ENCODE measurements at places on chromosomes 2 and 18.

- DNase-seq: no peak
These were observed 176.6 kb downstream of the METTL4 start for GRCh38 chr18:2394684-2395083.

GRCh38 chr18:1665079-1665478 is 760.4 kb downstream of the ADCYAP1 start:
- DNase-seq: no peak

DNA sequence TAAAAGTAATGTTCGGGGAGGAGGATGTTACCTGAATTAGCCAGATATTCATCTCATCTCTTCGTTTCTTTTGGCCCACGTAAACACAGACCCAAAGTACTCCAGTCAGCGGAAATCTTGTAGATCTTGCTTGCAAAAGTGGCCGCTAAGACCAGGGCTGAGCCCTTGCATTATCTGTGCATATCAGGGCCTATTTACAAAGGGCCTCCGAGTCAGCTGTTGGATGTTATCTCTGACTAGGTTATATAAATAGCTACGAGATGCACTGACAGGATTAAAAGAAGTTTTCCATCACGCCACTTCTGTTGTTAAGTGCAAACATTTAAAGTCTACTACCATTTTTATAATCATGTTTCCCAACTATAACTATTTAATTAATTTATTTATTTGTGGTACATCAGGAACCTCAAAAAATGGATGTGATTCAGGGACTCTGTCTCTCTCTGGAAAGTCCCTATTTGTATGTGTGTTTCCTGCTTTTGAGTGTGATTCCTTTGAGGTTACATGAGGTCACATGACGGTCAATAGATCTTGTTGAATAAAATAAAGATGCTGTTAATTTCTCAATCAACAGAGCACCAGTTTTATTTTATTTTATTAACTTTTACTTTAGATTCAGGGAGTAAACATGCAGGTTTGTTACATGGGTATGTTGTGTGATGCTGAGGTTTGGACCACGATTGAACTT is 46.8 kb upstream of the MBOAT2 start:
- DNase-seq: no peak

DNA sequence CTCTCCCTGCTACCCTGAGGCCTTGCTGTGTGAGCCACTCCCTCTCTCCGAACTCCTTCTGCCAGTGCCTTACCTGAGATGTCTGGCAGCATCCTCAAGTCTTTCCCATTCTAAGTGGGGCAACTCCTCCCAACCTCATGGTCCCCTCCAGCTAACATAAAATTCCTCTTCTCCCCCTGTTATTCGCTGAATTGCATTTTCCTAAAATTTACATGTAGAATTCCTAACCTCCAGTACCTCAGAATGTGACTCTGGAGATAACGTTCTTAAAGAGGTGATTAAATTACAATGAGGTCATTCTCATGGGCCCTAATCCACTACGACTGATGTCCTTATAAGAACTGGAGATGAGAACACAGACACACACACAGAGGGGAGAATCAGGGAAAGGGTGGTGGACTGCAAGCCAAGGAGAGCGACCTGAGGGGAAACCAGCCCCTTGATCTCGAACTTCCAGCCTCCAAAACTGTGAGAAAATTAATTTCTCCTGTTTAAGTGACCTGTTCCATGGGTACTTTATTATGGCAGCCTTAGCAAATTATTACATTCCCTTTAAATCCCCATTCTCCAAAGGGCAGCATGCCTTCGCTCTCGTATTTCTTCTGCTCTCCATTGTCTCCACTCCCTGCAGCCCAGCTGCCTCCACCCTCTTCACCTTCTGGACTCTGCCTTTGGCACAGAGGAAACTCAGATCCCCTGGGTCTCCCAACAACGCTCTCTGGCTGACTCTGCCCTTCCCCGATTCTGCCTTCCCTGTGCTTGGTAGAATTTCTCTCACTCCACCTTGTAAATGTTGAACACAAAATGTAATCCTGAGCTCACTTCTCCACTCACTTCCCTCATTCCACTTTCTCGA is 70.5 kb downstream of the TGIF1 start:
- no peak for DNase-seq

GRCh38 chr18:66156946-66157687 is 406.3 kb downstream of the CDH7 start:
- DNase-seq: no peak

DNA sequence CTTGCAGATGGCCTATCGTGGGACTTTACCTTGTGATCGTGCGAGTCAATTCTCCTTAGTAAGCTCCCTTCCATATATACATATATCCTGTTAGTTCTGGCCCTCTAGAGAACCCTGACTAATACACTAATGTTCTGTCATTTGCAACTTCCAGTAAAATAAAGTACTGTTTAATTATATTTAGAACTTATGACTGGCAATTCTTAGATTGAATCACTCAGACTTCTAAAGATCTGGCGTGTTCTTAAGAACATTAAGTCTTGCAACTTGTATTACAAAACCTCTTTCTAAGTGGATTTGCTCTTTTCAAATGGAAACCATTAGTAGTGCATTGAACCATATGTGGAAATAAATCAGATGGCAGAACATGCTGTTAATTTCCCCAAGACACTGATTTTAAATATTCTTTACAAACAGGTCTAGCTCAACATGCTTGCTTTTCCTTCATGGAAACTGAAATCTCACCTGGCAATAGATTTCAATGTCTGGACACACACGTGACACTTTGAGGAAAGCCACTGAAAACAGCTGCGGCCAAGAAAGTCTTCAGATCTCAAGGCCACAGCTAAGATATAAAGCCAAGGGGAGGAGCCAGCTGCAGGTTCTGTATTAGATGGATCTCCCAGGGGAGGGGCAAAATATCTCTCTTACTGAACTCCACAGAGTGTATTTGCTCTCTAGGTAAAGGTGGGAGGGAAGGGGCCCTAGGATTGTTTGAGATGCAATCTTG is 50.6 kb downstream of the PMAIP1 start:
- DNase-seq: no peak

- DNase-seq: no peak
These were observed 2.6 kb downstream of the THADA start for GRCh38 chr2:43593254-43593653.

DNA sequence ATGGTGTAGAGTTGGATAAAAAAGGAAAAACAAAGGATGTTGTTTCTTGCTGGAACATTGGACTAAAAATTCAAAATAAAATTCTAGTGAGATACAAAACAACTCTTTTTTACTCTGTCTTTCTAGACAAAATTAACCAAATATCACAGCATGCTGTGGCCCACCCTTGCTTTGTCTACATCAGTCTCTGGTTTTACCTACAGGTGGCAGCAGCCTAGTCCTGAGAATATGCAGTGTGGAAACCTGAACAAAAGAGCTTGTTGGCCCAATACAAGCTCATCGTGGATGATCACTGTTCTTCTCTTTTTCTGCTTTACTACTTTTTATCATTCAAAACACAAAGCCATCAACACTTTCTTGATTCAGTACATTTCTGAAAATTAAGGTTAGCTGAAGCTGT is 210.4 kb downstream of the CDH19 start:
- DNase-seq: no peak

DNA sequence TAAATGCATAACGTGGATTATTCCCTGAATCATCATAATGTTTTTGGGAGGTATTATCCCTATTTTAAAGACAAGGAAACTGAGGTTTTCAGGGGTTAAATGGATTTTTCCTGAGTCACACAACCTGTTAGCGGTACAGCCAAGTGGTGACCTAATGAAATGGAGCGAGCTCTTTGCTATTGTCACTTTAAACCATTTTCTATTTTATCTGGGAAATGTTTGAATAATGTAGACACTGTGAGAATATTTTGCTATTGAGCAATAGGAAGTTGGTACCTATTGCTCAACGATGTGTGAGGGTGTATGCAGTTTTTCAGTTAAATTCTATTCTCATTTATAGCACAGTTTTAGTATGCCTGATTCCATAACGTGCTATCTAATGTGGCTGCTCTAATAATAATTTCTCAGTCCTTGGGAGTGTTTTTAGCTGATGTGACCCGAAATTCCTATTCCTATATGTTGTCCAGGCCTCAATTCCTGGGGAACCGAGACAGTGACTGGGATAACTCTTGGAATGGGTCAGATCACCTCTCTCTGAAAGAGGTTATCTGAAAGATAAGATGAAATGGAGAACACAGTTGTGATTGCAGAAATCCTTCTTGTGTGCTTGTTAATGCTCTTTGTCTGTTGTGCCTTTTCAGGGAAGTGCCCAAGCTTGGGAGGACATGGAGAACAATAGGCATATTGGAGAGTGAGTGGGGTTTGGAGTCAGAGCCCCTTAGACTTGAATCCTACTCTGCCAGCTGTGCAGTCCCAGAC is 38.4 kb downstream of the ABCB11 start:
- no peak for DNase-seq

DNA sequence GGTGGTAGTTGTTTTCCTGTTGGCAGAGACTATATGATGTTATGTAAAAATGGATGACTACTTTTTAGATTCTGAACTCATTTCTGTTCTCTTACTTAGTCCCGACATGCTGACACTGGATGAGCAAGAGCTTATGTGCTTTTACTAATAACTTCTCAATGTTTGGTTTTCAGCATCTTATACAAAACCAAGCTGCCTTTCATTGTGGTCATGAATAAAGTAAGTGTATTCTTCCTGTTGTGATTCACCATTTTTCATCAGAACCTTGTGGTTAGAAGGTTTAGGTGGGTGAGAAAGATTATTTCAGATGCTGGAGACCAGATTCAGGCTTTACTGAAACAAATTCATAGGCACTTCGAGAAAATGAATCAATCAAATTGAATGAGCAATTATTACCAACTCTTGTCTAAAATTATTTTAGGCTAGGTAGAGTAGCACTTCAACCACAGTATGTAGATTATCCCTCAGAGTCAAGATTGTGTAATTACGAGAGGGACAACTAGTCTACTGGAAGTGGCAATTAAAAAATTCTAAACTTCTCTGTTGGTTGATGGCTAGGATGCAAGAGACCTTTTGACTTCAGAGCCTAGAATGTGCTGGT is 9.3 kb downstream of the GPN1 start:
- DNase-seq: no peak

GRCh38 chr2:149082735-149083134 is 44.2 kb downstream of the LYPD6B start:
- no peak for DNase-seq

DNA sequence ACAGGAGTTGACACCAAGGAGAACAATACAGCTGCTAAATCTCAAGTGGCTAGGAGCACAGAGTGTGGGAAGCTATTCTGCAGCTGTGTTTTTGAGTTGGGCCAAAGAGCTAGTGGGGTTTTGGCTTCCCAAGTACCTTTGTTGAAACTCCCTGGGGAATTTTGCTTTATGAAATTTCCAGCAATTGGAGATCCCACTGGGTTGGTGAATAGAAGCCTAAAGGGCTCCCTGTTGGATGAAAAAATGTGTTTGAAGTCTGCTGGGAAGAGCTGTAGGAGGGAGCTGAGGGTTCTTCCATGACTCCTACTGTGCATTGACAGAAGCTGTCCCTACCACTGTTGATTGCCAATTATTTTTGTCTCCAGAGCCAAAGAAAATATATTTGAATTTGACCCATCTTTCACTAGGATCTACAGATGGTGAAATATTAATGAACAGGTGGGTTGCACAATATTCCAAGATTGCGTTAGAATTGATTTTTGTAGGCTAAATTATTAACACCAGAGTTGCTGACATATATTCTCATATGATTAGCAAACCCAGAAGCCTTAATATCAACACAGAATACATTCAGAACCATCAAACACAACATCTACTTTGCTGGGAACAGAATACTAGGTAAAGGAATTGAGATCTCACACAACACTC is 95.4 kb upstream of the CYP1B1 start:
- DNase-seq: no peak

- no peak for DNase-seq
These were observed 31.4 kb downstream of the ZCCHC2 start for GRCh38 chr18:62554061-62554815.

GRCh38 chr2:29659178-29659577 is 262.2 kb downstream of the ALK start:
- DNase-seq: no peak

DNA sequence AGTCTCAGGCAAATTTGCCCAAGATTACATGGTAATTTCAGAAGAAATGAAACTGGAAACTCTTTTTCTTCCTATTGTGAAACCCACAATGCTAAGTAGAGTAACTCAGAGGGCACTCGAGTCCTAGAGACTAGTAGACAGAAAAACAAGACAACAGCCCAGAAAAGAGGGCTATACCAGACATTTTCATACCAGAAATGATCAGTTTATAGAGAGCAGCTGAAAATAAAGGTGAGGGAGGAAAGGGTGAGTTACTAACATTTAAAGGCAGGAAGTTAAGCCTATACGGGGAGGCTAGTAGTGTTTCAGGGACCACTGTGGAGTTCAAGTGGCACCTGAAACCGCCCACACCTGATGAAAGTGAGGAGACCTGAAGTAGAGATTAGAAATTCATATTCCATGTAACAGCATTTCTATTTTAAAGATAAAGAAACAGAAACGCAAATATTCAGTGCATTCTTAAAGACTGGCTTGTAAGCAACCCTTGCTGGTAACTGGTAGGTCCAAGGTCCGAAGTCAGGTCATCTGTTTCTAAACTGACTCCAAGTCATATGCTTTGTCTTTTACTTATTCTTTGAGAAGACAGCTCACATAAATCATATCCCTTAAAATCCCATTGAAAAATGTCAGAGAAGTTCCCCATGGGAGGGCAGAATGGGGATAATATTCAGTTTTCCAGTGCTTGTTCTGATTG is 145.1 kb upstream of the ITGB6 start:
- no peak for DNase-seq

DNA sequence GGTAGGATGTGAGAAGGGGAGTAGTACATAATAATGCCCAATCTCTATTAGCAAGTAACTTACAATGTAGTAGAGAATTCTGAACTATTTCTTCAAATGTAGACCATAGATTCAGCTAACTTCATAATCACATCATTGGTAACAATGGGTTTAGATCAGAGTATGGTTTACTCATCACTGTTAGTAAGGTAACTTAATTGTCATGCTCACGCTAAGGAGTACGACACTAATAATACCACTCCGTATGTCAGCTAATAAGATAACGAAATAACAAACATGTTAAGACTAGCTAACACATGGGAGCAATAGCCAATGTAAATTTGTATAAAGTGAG is 56.4 kb upstream of the CCDC141 start:
- DNase-seq: no peak

Measured in activated CD4-positive, alpha-beta T cell treated with anti-CD3 and anti-CD28 coated beads for 24 hours (primary cell).